NCI-H1694 (cell line): ENCODE measurements at places on chromosomes 16 and 17.

DNA sequence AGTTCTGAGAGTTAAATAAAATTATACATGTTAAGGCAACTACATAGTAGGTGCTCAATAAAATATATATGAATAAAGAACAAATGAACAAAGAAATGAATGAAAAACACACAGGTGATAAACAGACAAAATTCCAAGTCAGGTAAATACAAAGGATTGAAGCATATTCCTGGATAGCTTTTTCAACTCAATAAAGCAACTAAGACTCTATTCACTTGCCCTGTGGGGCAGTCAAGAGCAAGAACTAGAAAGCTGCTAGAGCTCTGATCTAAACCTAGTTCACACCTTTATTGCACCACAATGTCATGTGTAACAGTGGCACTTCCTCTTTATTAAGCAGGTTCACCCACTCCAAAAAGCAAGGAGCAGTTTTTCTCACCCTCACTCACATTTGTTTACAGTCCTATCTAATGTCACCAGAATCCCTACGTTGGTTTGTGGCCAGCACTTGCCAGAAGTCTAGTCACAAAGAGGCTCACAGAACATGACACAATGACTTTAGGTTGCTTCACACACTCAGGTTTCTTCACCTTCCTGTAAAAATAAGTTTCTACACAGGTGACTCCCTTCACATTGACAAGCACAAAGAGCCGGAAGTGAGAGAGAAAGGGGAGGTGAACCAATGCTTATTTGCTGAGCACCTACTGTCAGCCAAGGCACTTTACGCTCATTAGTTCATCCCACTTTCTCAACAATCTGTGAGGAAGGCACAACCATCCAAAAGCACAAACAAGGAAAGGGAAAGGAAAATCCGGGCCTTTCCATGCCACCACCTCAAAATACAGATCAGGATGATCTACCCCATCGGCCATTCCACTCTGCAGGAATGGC, 70.8 kb downstream of the XPO6 start:
- no peak for DNase-seq

DNA sequence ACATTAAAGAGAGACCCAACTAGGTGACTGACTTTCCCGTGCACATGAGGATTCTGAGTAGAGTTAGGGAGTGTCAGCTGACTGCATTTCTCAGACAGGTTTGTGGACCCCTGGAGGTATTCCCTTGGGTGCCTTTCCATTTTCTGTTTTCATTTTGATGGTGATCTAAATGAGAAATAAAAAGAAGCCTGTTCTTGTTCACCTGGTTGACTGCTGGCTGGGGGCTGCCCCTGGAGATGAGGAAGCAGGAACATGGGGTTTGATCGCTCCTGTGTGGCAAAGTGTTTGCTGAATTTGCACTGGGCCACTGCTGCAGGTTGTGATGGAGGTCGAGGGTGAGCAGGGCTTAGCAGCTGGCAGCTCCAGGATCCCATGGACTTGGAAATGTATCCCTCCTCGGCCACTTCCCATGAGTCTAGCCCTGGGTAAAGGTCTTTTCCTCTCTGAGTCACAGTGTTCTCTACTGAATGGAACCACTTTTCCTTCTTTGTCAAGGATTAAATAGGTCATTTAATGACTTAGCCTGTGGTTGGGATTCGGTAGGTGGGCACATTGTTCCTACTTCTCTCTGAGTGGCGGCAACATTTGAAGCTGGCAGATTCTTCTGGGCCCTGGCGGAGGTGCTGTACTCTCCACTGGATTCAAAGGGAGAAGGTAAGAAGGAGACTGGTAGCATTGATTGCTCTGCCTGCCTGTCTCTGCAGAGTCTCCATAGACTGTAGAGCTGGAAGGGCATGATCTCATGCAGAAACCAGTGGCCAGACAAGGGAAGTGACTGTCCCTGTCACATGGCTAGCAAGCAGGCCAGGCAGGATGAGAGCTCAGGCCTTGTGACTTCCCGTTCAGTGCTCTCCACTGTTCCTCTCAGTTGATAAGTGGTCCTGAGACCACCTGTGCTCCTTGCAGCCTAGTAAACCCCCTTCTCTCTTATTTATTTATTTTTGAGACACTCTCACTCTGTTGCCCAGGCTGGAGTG, 17.9 kb downstream of the SNX29 start:
- no peak for DNase-seq

GRCh38 chr17:60158751-60159478, 9.1 kb downstream of the CA4 start:
- no peak for DNase-seq

DNA sequence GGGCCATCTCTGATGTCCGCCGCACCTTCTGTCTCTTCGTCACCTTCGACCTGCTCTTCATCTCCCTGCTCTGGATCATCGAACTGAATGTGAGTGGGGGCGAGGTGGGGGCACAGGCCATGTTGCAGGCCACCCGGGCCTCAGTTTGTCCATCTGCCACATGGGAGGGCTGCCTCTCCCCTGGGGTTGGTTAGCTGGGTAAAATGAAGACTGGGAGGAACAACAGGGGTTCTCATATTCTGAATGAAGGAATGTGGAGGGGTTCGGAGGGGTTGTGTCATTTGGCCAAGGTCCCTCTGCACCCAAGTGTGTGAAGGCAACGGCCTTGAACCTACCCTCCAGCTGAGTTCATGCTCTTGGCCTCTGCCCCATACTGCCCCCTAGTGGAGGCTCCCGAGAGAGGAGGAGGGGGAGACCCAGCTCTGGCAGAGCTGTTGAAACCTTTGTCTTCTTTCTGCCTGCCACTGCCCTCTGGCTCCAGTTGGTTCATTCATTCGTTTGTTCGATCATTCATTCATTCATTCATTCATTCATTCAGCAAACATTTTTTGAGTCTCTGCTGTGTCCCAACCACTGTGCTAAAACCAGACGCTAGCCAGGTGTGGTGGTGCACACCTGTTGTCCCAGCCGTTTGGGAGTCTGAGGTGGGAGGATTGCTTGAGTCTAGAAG, 11.4 kb upstream of the TCAP start:
- DNase-seq, result peak; percentile 64

GRCh38 chr17:30477774-30478115, 537 bp downstream of the GOSR1 start:
- no peak for DNase-seq

DNA sequence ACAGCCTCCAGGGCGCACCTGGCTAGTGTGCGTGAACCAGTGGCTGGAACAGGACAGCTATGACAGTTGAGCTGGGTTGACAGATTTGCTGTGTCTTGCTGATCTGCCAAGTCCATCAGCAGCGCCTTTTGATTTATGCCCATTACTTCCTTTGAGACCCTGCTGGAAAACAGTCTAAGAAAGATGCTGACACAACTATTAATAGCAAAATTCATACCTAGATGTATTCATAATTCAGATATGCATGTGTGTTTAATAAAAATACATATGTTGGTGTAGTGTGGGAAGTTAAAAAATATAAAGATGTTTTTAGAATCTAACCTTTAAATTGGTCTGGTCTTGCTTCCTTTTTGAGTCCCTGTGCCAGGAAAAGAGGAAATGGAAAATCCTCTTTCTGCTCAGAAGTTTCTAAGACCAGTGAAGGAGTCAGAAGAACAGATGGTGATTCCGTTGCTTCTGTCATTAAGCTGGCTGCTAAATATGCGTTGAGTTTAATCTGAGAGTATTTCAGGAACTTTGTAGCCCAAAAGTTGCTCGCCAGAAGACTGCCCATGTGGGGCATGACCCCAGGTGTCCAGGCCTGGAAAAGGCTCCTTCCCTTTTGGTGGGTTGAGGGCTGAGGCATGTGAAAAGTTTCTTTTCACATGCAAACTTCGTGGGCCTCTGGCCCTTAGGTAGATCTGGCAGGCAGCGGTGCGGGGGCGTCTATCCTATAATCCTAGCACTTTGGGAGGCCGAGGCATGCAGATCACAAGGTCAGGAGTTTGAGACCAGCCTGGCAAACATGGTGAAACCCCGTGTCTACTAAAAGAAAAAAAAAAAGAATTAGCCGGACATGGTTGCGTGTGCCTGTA, 40.0 kb upstream of the ENDOV start:
- no peak for DNase-seq

DNA sequence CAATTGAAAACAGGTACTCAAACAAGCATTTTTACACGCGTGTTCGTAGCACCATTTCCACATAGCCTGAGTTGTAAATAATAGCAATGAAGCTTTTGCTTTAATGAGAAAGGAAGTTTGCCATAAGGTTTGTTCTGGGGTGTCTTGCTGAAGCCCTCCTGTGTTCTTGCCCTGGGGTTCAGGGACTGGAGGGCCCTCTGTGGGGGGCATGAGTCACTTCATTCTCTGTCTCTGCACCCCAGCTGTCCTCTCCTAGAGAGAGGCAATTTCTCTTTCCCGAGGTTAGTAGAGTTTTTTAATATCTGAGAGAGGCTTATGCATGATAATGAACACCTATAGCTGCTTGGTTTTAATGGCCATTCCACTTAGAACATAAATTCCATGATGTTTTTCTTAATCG, 9.6 kb downstream of the AFMID start:
- DNase-seq, result no peak

- no peak for DNase-seq
Observed at GRCh38 chr17:68908045-68908444, 47.1 kb downstream of the ABCA8 start.

DNA sequence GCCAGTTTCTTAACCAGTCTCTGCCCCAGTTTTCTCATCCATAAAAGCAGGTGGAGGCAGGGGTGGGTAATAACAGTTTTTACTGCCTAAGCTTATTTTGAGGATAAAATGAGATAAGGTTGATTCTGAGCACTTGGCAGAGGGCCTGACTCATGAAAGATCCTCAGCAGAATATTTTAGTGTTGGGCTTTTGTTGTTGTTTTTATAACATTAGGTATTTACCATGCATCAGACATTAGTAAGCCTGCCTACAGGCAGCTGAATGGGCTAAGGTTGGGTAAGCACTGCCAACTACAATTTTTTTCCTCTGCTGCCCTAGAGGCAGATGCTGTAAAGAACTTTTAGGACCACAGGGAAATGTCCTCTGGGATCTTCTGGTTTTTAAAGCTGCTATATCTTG, 43.1 kb downstream of the SCNN1G start:
- DNase-seq, result no peak

- DNase-seq, result peak; percentile 82
Observed at GRCh38 chr17:57747221-57748017, 2.3 kb upstream of the CCDC182 start.
